ENCODE measurements at places on chromosomes 2 and 18. TPM values are rescaled to one million over a fixed set of nuclear protein-coding genes. Genes with fewer than 3 reads are reported as not detected.

The GKN1 gene
- not detected for total RNA-seq

The IL37 gene
- not detected for total RNA-seq

The SPEG gene
- total RNA-seq = 3.7 TPM

The IL36G gene
- not detected for total RNA-seq

The EFEMP1 gene
- 1,445 TPM for total RNA-seq

The ZNF2 gene
- 9.8 TPM for total RNA-seq

The OR6B3 gene
- total RNA-seq = not detected

The MOCOS gene
- total RNA-seq = 11.0 TPM

The DOCK10 gene
- 7.8 TPM for total RNA-seq

The POTEE gene
- total RNA-seq = not detected

The DCDC2C gene
- not detected for total RNA-seq

The GALNT1 gene
- 93.9 TPM for total RNA-seq

The CYTIP gene
- total RNA-seq = not detected

The KCNS3 gene
- 0.43 TPM for total RNA-seq

The THAP4 gene
- total RNA-seq = 43.8 TPM

The C1QL2 gene
- not detected for total RNA-seq

The METTL8 gene
- total RNA-seq = 6.4 TPM

The EVA1A gene
- 13.4 TPM for total RNA-seq

The COL5A2 gene
- total RNA-seq = 785 TPM

The PMAIP1 gene
- 3.1 TPM for total RNA-seq

The TTLL4 gene
- total RNA-seq = 3.4 TPM

The CHRND gene
- total RNA-seq = not detected

The CNDP1 gene
- not detected for total RNA-seq

The LMAN2L gene
- total RNA-seq = 33.5 TPM

The HOXD9 gene
- 0.28 TPM for total RNA-seq

The DLX2 gene
- not detected for total RNA-seq

The GRB14 gene
- total RNA-seq = 0.71 TPM

The FZD7 gene
- 68.4 TPM for total RNA-seq

The GCG gene
- 0.14 TPM for total RNA-seq

The GAREM2 gene
- 0.65 TPM for total RNA-seq

The CRYBA2 gene
- not detected for total RNA-seq

The FEV gene
- not detected for total RNA-seq

The SERPINB5 gene
- 0.14 TPM for total RNA-seq

The ANKRD62 gene
- total RNA-seq = not detected

The NT5DC4 gene
- total RNA-seq = not detected

The GTF2A1L gene
- 0.09 TPM for total RNA-seq

The DNPEP gene
- 106 TPM for total RNA-seq

The PIEZO2 gene
- total RNA-seq = 97.7 TPM
